Neuronal stem cell (in vitro differentiated cells): ENCODE measurements at places on chromosomes 7 and 10.

GRCh38 chr7:158549616-158550393 is 37.8 kb downstream of the PTPRN2 start:
- no peak overlapping the region for H3K4me3 ChIP-seq
- no peak overlapping the region for H3K27ac ChIP-seq
- H3K36me3 ChIP-seq: no peaks in the 10 kb centered on the region
- H3K27me3 ChIP-seq: no peaks in the 10 kb centered on the region

DNA sequence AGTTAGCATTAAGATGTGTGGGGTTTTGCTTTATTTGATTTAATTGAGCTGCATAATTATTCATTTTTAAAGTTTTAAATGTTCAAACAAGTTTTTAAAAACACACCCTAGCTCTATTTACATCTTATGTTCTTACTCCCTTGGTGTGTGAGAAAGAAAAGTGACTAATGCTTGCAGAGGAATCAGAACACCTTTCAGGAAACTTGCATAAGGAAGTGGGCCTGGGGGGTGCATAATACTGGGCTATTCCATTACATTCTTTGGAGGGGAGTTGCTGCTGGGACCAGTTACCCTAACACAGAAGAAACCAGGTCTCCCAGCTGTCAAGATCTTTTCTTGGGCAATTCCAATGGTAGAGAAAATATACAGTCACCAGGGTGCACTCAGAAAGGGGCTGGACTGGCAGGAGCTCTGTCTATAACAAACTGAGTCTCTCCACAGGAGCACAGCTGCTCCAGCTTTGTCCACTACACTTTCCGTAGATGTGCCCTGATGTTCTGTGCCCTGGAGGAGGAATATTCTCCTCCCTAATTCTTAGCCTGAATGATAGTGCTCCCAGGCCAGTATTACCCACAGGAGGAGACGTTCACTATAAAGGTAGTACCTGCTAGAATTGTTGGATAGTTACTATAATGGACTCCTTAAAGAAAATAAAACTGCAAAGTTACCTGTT is 304.2 kb downstream of the CDC14C start:
- H3K27me3 ChIP-seq: no peaks in the 10 kb centered on the region
- H3K36me3 ChIP-seq: no peaks in the 10 kb centered on the region

GRCh38 chr7:77917500-77918262 is 119.1 kb downstream of the PHTF2 start:
- H3K36me3 ChIP-seq: peaks cover 16% of the 10 kb centered on the region
- no peak overlapping the region for H3K4me3 ChIP-seq
- DNase-seq: no peak
- H3K27ac ChIP-seq: no peak overlapping the region

- H3K27me3 ChIP-seq: no peaks in the 10 kb centered on the region
- no peak for DNase-seq
- H3K4me1 ChIP-seq: no peaks in the 10 kb centered on the region
- no peak overlapping the region for H3K27ac ChIP-seq
- no peak overlapping the region for H3K4me3 ChIP-seq
These were observed 93.0 kb downstream of the ARHGAP22 start for GRCh38 chr10:48511875-48512231.

DNA sequence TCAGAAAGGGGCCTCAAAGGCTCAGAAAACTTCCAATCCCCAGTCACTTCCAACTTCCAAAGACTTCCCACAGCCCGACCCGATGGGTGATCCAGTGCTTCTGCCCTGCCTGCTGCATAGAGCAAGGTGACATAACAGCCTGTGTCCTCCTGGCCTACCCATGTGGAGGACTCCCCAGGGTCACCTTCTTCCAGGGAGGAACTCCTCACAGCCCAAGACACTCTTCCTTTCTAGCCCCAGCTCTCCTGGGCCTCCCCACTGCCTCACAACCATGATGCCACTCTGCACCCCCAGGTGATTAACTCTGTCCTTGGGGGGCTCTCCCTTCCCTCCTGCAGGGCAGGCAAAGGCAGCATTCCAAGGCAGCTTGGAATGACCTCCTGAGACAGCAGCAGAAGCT is 158.4 kb upstream of the PDE1C start:
- H3K27me3 ChIP-seq: no peaks in the 10 kb centered on the region
- H3K4me1 ChIP-seq: peaks cover 3% of the 10 kb centered on the region
- DNase-seq: no peak
- H3K27ac ChIP-seq: no peak overlapping the region

DNA sequence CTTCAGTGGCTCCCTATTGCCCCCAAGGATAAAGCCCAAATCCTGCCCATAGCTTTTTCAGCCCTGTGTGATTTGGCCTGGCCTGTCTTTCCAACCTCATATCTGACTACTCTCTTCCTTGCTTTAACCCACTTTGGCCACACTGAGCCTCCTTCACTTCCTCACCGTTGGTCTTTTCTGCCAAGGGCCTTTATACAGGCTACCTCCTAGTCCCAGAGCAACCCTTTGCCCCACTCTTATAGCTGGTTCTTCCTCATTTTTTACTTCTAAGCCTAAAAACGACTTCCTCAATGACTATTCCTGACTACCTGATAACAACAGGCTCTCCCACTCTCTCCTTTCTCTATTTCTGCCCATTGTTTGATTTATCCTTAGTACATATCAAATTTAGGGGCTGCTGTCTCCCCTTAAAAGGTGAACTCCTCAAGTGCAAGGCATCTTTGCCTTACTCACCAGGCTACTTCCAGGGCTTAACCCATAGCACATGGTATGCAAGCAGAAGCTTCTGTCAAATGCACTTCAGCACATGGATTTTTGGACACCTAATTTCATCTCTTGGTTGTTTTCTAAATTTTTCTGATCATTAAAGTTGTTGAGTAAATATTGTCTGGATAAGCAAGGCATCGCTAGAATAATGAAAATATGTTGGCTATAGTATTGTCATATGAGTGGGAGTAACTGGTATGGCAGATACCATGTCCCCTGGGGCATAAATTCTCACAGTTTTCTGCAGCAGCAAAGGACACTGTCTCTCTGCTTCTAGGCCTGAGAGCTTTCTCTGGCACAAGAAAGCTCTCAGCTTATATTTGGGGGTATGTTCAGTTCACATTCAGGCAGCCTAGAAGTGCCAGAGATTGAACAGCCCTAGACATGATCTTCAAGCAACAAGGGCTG is 201.5 kb upstream of the GPR26 start:
- no peaks in the 10 kb centered on the region for H3K27me3 ChIP-seq
- no peaks in the 10 kb centered on the region for H3K36me3 ChIP-seq
- H3K4me3 ChIP-seq: no peak overlapping the region
- no peak for DNase-seq

GRCh38 chr10:113473851-113474250 is 79.0 kb upstream of the HABP2 start:
- H3K4me3 ChIP-seq: no peak overlapping the region
- no peaks in the 10 kb centered on the region for H3K36me3 ChIP-seq
- no peak overlapping the region for H3K27ac ChIP-seq

DNA sequence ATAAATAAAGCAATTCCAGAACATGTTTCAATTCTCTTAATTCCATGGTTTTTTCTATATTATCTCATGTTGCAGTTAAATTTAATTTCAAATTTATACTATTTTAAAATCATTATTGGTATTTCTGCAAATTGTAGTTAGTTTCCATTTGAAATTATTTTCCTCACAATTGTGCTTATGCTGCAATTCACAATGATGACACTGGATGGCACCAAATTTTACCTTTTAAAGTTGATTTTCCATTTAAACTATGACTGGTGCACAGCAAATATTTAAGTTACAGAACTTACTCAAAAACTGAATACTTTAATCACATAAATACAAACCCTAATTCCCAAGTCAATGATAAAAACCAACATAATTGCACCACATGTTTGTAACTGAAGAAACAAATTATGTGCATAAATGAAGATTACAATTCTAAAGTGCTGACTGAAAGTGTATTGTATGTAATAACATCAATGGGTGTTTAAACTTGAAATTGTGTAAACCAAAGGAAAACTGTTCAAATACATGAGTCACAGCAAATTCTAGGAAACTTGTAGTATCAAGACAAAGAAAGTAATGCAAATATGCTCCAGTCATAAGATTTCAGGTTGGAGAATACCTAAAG is 75.3 kb upstream of the AASS start:
- no peaks in the 10 kb centered on the region for H3K27me3 ChIP-seq
- DNase-seq: peak; percentile 14
- H3K27ac ChIP-seq: no peak overlapping the region
- H3K4me1 ChIP-seq: no peaks in the 10 kb centered on the region
- no peaks in the 10 kb centered on the region for H3K36me3 ChIP-seq
- H3K4me3 ChIP-seq: no peak overlapping the region

GRCh38 chr7:32335107-32335506 is 155.1 kb downstream of the LSM5 start:
- DNase-seq: no peak
- no peaks in the 10 kb centered on the region for H3K4me1 ChIP-seq
- no peaks in the 10 kb centered on the region for H3K36me3 ChIP-seq
- H3K27ac ChIP-seq: no peak overlapping the region
- no peaks in the 10 kb centered on the region for H3K27me3 ChIP-seq
